GF-D8 (cell line): ENCODE measurements at places on chromosomes 11 and 22.
A peak's percentile ranks its signal among the peaks of the same experiment; 100 is the strongest.

GRCh38 chr11:112318184-112318591 lies 57.5 kb upstream of the PLET1 start:
- DNase-seq = no peak

DNA sequence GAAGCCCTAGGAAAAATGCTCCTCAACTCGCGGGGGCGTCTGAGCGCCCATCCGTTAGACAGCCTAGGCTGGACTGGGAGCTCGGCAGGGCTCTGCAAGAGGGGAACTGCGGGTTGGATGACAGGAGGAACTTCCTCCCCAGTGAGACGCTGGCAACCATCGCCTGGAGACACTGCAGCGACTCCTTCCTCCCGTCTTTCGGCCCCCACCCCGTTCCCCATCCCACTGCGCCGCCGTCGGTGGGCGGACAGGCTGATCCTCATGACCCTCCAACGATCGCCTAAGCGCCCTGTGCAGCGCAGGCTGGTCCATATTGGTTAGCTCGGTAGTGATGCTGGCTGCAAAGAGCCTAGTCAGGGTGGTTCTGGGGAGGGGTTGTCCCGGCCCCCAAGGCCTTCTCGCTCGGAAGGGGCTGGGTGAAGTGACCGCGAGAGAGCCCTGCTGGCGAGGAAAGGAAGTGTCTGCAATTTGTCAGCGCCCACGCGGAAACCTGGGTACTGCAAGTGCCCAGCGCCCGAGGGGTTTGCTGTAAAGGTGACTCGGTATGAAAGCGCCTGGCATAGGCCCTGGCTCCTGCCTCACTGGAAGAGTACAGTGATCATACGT lies 638 bp downstream of the NRGN start:
- DNase-seq = peak; percentile 82

DNA sequence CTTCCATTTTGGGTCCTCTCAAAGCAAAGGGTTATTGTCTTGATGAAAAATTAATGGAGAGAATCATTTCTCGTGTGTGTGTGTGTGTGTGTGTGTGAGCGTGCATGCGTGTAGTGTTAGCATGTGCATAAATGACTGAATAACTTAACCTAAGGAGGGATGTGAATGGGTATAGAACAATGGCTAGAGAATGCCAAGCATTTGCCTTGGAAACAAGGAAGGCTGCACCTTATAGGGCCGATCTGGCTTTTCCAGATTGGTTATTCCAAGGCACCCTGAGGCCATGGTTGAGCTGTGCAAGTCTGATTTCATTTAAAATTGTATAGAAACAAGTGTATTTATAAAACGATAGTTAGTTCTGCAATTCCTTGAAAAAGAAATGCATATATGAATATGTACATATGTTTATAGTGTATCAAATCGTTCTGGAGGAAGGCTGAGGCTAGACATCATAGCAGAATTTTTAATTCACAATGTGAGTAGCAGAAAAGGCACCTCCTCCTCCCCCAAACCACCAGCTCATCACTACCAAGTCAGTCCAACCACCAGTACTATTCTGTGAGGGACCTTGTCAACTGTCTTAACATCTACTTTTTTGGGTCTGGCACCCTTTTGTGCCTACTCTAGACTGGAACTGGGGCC lies 322.7 kb upstream of the ISX start:
- no peak for DNase-seq

GRCh38 chr22:40241200-40241763 lies 63.6 kb downstream of the TNRC6B start:
- DNase-seq = no peak

GRCh38 chr11:120613264-120614226 lies 102.0 kb downstream of the GRIK4 start:
- DNase-seq = no peak

DNA sequence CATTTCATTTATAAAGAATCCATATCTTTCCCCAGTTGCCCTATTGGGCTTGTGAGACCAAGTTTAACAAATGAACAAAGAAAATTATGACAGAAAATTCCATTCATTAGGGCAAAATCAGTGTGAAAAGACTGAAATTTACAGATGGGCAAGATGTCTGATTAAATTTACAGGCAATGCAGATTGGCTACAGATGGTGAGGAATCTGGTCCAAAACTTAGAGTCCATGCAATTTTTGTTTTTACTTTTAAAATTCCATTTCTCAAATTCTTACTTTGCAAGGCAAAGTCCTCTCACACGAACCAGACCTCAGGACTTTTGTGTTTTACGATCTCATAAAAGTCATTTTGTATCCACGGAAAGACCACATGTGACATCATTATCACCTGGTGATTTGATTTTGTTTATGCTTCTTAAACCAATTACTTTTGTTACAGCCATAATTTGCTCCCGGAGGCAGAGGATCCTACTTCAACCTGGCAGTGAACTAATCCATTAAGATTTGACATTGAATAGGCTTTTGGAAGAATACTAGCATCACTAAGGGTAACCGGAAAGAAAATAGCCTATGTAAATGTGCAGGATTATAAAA lies 843.7 kb upstream of the CHORDC1 start:
- DNase-seq = no peak

GRCh38 chr11:45921561-45922424 lies 663 bp upstream of the LARGE2 start:
- no peak for DNase-seq

DNA sequence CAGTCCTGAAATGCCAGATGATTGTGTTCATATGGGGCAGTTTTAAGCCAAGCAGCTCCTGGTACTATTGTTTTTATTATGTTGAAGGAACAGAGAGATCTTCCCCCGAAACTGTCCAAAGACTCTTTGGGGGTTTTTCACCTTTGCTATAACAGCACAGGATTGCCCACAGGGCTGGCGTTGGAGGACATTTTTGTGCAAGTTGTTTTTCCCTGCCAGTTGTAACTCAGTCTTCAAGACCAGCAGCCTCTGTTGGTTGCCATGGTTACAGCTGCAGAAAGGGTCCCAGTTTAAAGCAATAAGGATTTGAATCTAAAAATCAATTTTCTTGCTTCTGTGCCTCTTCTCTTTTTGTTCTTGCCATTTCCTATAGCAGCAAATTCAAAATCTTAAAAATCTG lies 45.4 kb upstream of the YWHAH start:
- DNase-seq = no peak

DNA sequence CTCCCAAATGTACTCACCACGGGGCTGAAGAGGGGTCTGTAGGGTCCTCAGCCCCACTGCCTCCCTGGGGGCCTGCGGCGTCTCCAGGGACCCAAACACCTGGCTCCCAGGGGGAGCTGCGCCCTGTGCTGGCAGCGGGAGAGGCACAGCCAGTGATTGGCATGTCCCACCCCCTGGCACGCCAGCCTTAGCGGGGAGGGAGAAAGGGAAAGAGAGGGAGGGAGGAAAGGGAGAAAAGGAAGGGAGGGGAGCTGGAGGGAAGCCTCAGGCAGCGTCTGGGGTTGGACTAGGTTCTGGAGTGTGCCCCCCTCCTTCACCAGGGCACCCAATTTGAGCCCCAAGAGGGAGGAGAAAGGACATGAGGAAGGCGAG lies at the start of gene CHRM1:
TSS of gene CHRM1 (minus strand) at position 163 of the 372 bp plus-strand sequence. CDS start 10,263 bp downstream, outside the sequence.
- no peak for DNase-seq

DNA sequence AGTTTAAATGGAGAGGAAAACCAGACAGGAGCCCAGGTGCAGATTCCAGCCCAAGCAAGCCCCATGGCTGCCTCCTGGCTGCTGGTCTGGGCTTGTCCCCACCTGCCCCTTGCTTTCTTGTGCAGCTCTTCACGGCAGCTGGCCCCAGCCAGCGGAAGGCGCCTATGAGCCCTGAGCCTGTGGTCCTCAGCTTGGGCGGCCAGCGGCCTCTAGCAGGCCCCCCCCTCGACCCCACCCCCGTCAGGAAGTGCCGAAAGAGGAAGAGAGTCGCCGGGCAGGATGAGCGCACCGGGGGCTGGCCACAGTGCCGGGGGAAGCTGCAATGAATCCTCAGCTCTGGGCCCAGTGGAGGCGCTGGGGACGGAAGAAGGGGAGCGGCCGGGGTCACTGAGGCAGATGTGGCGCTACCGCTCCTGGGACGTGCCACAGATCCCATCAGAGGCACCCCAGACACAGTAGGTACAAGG lies 2.1 kb upstream of the DGKZ start:
- peak; percentile 57 for DNase-seq

DNA sequence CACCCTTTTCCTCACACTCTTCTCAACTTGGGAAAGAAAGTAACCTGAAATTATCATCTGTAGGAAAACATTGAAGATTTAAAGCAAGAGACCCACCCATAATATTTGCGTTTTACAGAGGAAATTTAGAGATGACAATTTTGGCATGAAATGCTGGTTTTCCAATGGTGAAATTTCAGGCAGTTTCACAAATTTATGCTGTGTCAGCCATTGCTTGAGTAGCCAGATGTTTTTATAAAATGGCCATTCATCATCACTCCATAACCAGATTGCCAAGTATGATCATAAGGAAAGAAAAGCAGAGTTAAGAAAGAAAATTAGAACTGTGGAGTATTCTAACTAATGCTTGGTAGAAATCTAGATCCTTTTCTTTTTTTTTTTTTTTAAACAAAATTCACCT lies 732.9 kb downstream of the NELL1 start:
- DNase-seq = no peak

DNA sequence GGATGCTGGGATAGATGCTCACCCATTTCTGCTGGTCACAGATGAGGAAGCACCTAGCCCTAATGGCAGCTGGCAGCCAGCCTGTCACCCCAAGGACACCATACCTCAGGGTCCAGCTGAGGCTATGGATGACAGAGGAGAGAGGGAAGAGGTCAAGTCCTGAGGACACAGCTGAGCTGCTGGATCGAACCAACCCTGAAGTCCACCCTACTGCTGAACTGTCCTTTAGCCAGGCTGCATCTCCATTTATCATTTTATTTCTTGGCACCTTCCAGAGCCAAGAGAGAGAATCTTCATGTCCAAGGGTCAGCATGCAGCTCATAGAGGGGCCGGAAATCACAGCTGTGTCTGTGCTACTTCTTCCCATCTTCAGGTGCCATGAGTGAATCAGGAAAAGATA lies 30.9 kb downstream of the RPS6KA4 start:
- no peak for DNase-seq

- DNase-seq = no peak
Measured at GRCh38 chr22:37230673-37231405, 13.2 kb downstream of the RAC2 start.

GRCh38 chr11:120651396-120651795 lies 139.8 kb downstream of the GRIK4 start:
- no peak for DNase-seq

- peak; percentile 60 for DNase-seq
Measured at GRCh38 chr11:129750343-129751292, 65.0 kb upstream of the TMEM45B start.

GRCh38 chr11:104541701-104542100 lies 356.6 kb downstream of the CASP12 start:
- DNase-seq = no peak

GRCh38 chr11:85673393-85673792 lies 8.5 kb upstream of the CREBZF start:
- DNase-seq = no peak

DNA sequence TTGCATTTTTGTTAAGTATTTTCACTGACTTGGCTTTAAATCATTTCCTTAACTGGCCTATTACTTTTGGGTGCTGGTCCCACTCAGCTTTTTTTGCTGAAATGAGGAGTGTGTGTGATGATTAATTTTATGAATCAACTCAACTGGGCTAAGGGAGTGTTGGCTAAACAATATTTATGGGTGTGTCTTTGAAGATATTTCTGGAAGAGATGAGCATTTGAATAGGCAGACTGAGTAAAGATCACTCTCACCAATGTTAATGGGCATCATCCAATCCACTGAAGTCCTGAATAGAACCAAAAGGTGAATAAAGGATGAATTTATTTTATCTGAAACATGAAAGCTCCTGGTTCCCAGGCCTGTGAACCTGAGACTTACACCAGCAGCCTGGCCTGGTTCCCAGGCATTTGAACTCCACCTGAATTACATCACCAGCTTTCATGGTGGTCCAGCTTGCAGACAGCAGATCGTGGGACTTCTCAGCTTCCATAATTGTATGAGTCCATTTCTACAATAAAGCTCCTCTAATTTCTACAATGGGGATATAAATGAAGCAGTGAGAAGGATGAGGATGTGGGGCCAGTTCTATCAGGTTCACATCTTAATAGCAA lies 241.3 kb upstream of the ZC3H12C start:
- DNase-seq = no peak

GRCh38 chr11:118291477-118292135 lies 12.9 kb upstream of the CD3E start:
- no peak for DNase-seq

GRCh38 chr11:88377646-88378045 lies 40.1 kb upstream of the CTSC start:
- no peak for DNase-seq

GRCh38 chr22:23673050-23673620 lies 17.7 kb upstream of the RGL4 start:
- DNase-seq = no peak

DNA sequence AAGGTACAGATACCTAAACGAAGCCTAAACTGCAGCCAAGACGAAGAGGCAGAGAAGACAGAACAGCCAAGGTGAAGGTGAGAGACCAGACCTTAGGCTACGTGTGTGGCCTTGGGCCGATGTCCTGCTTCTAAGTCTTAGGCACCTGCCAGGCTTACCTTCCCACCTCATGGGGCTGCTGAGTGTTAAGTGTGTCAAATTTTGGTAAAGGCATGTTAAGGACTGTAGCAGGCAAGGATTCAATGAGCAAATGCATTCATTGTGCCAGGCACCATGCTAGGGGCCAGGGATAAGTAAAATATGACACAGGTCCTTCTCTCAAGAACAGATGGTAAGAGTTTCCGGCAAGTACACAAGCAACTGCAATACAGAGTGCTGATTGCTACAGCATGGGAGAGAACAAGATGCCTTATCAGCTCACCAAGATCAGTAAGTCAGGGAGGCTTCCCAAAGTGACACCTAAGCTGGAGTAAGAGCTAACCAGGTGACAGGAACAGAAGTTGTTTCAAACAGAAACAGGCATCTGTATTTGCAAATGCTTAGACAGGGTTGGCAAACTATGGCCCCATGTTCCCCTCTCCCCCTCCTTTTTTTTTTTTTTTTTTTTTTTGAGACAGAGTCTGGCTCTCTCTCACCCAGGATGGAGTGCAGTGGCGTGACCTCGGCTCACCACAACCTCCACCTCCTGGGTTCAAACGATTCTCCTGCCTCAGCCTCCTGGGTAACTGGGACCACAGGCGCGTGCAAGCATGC lies 46.7 kb downstream of the CLTCL1 start:
- peak; percentile 94 for DNase-seq

DNA sequence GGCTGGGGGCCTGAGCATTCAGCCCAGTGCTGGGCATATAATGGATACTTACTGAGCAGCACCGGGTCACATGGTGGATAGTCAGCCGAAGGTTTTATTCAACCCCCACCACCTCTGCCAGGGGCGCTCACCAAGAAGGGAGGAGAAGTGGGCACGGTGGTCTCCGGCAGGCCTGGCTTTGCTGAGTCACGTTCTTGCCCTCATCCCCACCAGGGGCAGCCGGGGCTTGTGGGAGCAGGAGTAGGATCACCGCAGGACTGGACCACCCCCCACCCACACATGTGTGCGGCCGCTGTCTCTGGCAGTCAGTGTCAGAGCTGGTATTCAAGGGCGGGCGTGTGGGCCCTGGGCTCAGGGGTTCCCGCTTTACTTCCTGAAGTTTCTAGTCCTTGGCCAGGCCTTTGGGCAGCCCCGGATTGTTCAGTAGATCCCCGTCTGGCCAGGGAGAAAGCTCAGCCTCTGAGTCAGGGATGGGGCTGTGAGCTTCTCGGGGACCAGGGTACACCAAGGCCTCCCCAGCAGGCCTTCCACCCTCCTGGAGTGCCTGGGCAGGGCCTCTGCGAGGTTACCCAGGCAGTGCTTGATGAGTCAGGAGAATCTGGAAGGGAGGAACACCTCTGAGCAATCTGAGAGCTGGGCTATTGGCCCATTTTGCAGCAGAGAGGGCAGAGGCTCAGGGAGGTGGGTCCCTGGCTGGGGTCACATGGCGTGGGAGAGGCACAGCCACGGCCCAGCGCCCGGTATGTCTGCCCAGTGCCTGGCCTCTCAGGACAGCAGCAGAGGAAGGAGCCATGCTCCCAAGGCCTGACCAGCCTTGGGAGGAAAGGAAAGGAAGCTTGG lies 60.6 kb downstream of the RTL6 start:
- no peak for DNase-seq
